ENCODE measurements at places on chromosomes 5 and 9.

DNA sequence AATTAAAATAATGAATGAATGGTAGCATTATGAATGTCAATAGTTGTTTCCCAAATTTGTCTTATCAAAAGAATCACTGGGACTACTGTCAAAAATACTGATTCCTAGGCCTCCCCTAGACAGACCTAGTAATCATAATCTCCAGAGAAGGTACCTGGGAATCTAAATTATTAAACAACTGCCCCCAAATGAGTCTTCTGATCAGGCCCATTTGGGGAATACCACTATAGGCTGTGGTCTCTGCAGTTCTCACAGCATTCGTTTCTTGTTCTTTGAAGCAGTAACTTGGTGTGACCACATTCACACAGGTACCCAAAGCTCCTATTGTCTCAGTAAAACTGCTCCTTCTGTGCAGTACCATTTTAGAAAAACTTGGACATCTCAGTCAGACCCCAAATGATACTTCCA, 230.9 kb downstream of the PIK3R1 start:
- DNase-seq, result no peak

DNA sequence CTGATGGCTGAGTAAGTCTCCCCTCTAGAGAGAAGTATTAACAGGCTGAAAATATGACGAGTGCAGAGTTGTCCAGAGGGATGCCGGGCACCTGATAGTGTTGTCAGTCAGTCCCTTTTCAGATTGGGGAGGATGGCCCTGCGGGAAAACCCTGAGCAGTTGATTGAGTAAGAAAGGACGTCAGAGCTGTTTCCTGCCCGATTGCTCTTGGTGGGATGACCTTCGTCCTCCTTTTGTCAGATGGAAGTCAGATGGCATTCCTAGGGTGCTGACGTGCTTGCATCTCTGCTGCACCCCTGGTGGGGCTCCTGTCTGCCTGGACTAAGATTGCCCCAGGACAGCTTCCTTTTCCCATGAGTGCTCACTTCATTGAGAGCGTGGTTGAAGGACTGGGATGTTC, 9.8 kb downstream of the ZNF354B start:
- no peak for DNase-seq

DNA sequence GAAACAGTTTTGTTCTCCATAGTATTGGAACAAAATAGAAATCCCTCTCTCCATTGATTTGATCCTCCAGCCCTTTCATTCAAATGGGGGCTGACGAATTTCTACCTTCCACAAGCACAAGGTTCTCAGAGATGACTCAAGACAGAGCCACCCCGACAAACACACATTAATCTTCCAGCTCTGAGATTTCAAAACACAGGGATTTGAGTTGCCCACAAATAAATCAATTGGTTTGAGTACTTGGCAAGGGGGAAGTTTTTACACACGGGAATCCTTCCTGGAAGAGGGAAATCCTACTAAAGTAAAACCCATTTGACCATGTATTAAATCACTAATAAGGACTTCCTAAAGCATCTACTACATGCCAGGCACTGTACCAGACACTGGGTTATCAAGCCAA, 5.4 kb downstream of the ADRA1B start:
- no peak for DNase-seq

DNA sequence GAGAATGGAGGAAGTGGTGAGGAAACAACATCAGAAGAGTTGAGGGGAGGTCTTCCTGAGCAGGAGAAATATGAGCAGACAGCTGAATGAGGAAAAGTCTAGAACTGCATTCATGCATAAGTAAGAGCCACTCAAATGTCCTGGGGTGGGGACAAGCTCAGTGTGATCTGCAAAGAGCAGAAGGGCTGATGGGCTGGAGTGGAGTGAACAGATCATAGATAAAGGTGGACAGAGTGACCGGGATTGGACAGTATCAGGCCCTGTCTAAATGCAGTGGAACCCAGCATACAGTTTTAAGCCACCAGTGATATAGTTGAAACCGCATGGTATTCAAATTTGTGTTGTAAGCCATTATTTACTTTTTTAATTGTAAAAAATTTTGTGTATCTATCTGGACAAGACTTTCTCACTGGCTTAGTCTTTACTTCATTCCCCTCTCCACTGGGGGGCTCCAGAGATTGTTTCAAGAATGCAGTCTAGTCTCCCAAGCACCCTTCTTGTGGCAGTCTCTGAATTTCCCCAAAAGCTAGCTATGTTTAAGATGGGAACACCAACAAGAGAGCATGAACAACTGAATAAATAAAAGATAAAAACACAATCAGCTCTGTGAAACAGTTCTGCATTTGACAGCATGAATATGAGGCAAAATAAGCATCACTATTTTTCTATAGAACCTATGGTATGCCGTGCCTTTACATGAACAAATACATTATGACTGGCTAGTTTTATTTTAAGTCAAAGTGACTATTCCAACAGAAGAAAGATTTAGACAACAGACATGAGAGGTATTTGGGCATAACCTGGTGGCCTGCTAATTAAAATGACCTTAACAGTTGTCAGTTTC, 10.7 kb upstream of the STK32A start:
- DNase-seq, result no peak

- no peak for DNase-seq
Measured at GRCh38 chr5:137142346-137142745, 356.8 kb downstream of the SPOCK1 start.

DNA sequence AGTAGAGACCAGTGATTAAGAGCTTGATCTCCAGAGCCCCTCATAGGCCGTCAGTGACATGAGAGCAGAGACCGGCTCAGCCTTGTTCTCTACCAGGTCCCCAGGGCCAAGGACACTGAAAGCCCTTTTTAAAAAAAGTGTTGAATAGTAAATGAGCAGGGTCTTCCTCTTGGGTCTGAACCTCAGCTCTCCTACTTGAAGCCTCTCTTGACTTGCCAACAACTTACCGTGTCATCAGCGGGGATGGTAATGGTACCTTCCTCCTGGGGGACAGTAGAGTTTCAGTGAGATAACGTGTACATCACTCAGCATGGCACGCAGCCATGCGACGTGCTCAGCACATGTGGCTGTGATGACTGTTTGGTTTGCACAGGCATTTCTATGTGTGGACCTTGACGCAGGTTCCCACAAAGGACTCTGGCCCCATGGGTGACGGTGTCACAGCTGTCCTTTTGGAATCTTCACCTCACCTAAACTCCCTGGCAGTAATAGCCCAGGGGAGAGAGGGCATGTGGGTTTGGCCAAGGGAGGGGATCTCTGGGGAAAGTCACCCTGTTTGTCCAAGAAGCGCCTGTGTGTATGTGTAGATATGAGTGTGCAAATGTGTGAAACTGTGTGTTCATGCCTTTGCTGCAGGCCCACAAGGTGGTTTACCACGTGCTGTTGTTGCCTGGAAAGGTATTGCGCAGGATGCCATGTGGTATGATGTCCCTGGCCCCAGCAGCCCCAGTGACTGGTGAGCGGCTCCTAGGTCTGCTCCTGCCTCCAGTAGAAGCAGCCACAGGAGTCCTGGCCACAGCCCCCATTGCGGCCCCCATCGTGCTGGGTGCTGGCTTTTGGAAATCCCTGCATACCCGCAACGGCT, 18.7 kb downstream of the ERGIC1 start:
- no peak for DNase-seq

DNA sequence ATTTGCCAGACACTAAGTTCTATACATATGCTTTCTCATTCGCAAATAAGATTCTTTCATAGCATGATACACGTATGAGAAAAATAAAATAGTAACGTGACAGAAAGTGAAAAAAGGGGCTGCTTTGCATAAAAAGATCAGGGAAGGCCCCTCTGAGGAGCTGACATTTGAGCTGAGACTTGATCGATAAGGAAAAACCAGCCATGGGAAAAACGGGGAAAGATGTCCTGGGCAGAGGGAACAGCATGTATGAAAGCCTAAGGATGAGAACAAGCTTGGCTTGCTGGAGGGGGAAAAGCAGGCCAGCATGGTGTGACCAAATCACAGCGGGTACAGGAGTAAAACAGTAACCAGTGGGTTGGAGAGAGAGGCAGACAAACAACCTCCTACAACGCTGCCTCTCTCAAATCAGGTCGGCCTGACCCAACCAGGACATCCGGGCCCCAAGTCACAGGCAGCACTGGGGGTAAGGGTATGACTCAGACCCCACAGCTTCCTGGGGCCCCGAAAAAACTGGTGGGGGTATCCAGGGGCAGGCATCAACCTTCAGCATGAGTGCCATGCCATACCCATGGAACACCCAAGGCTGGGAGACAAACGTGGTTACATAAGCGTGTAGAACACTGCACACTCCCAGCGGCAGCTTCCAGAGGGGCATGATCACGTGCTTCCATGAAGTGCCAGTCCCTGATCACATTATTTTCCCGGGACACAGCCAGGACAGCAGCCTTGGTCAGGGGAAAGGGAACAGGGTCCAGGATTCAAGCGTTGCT, 2.2 kb downstream of the TNIP1 start:
- no peak for DNase-seq

DNA sequence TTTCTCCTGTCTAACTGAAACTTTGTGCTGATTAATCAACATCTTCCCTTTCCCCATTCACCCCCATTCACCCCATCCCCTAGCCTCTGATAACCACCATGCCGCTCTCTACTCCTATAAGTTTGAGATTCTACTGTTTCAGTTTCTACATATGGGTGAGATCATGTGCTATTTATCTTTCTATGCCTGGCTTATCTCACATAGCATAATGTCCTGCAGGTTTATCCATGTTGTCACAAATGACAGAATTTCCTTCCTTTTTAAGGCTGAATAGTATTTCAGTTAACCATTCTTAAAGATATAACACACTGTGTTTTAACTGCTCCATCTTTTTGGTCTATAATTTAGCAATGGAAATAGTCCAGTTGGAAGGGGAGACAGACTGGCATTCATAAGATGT, 205.1 kb downstream of the SNCAIP start:
- DNase-seq, result no peak

- no peak for DNase-seq
Measured at GRCh38 chr5:158700231-158701006, 399.3 kb downstream of the EBF1 start.

- no peak for DNase-seq
Measured at GRCh38 chr5:117657541-117657940, 1082.9 kb upstream of the SEMA6A start.

DNA sequence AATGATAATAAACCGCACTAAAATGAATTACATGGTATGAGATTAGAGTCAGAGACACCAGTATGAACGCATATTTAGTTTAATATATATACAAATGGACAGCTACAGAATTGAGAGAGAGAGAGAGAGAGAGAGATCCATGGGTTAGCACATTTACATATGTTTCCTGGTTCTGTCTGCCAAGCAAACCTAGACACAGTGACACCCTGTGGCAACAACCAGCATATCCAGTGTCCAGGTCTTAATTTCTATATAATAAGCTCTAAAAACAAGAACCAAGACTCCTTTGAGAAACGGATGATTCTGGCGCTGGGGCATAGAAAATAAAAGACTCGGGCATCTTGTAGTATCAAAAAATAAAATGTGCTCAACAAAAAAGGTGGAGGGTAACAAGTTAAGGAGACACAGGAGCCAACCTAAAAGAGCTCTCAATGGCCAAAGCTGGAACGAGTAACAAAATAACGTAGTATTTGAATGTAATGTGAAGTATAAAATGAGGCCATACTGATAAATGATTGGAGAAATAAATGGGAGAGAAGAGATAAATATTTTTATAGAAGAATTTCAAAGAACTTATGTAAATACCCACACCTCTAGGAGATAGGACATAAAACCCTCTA, 84.5 kb downstream of the RFX3 start:
- DNase-seq, result no peak

DNA sequence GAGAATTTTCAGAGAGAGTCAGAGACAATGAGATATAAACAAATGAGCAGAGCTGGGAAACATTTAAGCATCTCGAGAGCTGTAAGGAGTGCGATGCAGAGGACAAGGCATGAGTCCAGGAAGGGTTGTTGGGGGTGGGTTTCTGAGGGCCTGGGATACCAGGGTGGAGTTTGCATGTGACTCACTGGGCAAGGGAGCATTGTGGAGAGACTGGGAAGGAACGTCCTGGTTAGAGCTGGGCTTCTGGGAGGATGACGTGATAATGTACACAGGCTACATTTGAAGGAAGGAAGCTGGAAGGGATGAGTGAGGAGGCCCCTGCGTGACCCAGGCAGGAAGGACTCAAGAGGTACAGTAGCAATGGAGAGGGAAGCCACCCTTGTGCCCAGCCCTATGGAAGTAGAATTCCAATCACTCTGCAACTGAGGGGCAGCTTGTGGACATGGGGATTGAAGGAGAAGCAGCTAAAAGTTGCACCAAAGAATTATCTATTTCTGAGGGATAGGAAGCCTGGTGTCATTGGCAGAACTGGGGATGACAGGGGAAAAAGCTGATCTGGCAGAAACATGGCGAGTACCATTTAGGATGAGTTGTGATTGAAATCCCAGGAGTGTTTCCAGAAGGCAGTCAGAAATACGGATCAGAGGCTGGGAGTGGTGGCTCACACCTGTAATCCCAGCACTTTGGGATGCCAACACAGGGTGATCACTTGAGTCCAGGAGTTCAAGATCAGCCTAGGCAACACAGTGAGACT, 59.3 kb upstream of the AFAP1L1 start:
- DNase-seq, result no peak

GRCh38 chr5:174176511-174176910, 131.0 kb downstream of the NSG2 start:
- DNase-seq, result no peak

GRCh38 chr9:127776195-127776923, 2.1 kb downstream of the SH2D3C start:
- DNase-seq, result no peak

GRCh38 chr5:157165261-157165660, 803 bp downstream of the GARIN3 start:
- no peak for DNase-seq

DNA sequence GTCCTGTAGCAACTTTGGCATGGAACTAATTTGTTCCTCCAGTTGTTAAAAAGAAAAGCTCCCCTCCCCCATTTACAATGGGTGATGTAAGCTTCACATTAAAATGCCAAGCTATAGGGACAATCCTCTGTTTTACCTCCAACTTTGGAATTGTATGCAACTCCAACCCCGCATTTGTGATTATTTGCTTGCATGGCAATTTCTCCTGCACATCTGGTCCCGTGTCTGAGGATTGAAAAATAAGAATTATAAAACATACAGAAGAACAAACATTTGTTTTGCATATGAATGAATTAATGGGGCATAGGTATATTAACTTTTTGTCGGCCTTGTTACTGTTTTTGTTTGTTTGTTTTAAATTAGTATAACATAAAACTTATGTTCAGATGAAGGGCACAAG, 17.2 kb downstream of the PCSK1 start:
- no peak for DNase-seq

Measured in stimulated activated CD8-positive, alpha-beta memory T cell treated with anti-CD3 and anti-CD28 coated beads, Interleukin-15, amount 100 ng/mL, for 24 hours (primary cell).